MV-4-11 (cell line): ENCODE measurements at places on chromosomes 12 and 14.
A peak's percentile ranks its signal among the peaks of the same experiment; 100 is the strongest.

GRCh38 chr14:92463141-92463540, 50.4 kb upstream of the RIN3 start:
- DNase-seq = peak; percentile 16

DNA sequence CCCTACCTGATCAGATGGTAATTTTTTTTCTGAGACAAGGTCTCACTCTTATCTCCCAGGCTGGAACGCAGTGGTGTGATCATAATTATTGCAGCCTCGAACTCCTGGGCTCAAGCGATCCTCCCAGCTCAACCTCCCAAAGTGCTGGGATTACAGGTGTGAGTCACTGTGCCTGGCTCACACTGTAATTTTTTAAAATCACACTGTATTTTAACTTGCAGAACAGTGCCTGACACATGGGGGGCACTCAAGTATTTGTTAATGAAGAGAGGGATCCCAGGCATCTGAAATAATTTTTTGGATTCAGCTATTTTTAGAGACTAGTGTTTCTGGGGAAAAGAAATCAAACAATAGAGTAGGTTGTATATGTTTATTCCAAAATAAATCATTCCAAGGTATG, 21.7 kb downstream of the LIMA1 start:
- DNase-seq = no peak

- no peak for DNase-seq
Measured at GRCh38 chr14:20583142-20583541, 4.7 kb downstream of the RNASE11 start.

- no peak for DNase-seq
Measured at GRCh38 chr14:22505697-22506377, 83.2 kb downstream of the DAD1 start.

GRCh38 chr12:93089805-93090569, 160.9 kb upstream of the EEA1 start:
- peak; percentile 76 for DNase-seq

DNA sequence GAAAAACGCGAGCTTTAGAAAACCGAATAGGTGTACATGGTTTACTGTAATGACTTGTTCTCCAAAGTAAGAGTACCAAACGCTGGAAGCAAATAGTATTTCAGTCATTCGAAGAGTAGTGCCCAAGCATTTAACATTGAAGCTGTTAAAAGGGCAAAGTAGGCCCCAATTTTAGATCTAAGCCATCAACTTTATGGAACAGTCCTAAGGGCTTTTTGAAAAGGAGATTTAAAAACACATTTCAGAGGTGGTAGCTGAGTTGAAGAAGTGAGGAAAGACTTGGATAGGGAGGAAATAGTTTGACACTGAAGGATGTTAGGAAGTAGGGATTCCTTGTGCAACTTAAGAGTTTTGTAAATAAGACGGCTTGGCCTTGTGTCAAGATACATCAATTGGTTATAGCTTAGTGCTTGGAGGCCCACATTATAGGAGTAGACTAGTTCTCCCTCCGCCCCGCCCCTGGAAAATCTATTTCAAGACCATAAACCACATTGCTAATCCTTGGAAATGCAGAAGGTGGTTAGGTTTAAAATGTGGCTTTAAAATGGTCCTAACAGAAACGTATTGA, 783 bp upstream of the TUBA1B start:
- peak; percentile 82 for DNase-seq

DNA sequence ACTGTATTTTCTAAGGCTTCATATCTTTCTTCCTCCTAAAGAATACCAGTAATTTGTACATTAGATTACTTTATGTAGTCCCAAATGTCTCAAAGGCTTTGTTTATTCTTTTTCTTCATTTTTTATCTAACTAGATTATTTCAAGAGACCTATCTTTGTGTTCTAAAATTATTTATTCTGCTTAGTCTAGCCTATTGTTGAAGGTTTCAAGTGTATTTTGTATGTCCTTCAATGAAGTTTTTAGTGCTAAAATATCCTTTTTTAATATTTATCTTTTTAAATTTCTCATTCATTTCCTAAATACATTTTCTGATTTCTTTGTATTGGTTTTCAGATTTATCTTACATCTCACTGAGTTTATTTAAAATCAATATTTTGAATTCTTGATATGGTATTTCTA, 25.8 kb downstream of the OR4N5 start:
- DNase-seq = no peak

GRCh38 chr12:27982951-27983350, 10.4 kb upstream of the PTHLH start:
- DNase-seq = no peak

DNA sequence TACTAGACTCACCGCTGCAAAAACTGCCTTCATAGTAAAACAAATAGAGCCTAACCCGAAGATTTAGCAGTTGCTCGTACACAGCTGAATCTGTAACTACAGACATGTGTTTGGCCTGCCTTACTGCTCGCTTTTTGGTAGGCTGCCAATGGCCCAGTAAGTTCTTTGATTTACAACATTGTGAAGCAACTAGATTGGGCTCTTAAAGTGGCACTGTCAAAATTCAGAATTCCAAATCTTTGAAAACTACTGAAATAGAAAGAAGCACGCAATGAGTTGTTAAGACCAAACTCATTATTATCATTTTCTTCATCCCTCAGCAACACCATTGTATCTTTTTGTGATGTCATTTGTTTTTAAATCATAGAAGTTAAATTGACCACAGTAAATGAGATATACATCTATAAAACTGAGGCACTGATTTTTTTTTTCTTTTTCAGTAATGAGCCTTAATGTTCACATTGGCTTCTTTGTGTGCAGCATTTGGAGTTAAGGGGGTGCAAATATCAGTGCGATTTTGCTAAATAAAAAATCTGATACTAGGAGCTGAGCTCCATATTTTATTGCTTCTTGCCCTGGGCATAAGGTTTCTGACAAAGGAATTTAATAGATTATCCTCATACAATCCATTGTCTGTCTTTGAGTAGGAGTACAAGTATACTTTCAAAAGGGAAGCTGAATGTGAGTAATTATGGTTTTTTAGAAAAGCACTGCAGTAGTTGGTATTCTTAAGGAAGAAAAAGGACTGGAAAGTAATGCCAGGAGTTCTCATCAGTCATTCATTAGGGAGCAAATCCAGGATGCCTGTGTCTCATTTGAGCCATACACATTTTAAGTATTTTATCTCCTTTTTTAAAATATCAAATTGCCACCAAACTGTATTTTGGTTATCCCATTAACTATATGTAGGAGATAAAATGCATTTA, 138.5 kb downstream of the KICS2 start:
- no peak for DNase-seq

DNA sequence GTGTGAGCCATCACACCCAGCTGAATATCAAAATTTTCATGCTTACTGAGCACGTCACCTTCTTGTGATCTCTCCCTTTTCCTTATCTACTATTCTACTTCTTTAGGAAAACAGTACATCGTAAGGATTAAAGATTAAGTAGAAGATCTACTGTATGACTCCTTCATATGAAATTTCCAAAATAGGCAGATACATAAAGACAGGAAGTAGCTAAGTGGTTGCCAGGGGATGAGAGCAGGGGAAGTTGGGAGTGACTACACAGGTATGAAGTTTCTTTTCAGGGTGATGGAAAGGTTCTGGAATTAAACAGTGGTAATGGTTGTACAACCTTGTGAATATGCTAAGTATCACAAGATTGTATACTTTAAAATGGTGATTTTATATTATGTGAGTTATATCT, 36.5 kb upstream of the CERS5 start:
- DNase-seq = no peak

DNA sequence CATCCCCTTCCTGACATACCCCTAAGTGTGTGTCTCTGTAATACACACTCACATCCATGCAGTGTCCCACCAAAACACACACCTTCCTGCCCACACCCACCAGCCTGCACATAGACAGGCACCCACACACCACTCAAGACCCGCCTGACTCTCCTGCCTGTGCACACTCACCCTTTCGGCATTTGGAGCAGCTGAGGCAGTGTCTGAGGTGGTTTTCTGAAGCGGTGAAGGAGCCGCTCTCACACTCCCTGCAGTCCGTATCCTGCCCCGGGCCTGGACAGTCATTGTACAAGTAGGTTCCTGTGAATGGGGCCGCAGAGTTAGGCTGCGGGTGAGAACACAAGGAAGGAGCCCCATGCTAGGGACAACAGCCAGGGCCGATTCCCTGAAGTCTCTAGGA, 8.3 kb downstream of the TNFRSF1A start:
- DNase-seq = no peak

GRCh38 chr14:104903990-104904389, 20.7 kb upstream of the PLD4 start:
- no peak for DNase-seq

- no peak for DNase-seq
Measured at GRCh38 chr14:67734675-67735074, 33.0 kb downstream of the RDH12 start.

GRCh38 chr12:104671409-104672095, 214.8 kb downstream of the CHST11 start:
- DNase-seq = peak; percentile 96

DNA sequence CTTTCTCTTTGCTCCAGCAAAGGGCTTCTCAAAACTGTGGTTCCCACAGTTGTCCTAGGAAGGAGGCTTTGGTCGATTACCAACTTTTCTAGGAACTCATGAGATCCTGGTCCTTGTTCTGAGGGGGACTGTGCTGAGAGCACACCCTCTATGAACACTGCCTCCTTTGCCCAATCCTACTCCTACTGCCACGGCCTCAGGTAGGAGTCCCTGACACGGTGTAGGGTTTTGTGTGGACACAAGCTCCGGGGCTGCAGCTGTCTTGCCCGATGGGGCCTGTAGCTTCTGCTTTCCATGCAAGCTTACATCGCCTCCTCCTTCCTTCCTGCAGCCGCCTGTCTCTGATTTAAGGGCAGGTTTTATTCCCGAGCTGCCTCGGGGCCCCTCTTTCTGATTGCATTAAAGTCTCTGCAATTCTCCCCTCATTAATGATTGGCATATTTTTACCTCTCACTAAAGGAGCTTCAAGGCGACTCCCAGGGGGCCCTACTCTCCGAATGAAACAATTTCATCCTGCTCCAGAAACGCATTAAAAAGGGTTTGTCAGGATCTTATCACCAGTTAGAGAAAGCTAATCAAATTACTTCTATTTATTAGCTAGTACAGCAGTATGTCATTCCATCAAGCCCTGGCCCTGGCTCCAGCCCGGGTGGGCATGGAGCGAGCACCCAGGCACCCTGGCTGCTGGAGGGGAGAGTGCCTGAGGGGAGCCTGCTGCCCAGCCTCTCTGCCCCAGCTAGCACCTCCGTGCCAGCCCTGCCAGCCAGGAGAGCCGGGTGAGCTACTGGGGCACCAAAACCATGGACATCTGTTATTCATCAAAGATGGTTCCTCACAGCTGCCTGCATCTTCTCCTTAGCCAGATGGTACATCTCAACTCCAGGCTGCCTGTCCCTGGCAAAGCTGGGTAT, 38.0 kb upstream of the ESRRB start:
- DNase-seq = no peak

DNA sequence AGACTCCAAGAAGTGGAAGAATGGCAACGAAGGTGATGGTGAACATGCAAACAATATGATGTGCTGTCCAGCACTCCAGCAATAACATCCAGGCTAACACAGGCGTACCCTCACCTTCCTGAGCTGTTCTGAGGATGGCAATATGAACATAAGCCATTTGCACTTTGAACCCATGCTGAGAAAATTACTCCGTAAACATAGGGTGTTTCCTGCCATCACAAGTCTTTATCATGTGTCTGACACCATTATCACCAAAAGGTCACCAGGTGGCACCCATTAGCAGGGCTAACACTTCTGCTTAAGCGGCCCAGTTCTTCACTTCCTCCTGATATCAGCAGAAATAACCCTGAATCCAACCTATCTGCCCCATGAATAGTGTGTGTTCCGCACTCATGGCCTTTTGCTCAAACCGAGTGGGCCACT, 482.8 kb downstream of the MED13L start:
- DNase-seq = no peak

DNA sequence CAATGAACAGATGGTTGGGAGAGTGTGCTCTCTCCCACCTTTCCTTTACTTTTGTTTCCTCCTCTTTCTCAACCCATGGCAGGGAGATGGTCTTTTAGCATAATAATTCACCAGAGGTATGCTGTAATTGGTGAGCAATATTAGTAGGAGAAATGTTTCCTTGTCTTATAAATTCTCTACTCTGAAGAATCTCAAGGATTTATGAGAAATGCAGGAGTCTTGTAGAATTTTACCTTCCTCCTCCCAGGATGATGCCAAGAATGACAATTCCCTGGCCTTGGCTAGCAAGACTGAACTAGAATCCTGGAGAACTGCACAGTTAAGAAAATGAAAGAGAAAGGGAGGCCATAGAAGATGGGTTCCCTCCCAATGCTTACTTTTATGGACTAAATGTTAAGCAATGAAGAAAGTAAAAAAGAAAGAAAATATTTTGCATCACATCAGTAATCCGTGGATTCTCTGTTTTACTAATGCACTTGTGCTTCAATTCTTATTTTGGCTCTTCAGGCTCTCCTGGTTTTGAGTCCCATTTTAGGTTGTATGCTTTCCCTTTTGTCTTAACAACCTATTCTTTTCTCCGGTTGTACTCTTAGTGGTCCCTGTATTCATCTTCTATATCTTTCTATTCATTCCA, 192.9 kb upstream of the GARIN6 start:
- DNase-seq = no peak

DNA sequence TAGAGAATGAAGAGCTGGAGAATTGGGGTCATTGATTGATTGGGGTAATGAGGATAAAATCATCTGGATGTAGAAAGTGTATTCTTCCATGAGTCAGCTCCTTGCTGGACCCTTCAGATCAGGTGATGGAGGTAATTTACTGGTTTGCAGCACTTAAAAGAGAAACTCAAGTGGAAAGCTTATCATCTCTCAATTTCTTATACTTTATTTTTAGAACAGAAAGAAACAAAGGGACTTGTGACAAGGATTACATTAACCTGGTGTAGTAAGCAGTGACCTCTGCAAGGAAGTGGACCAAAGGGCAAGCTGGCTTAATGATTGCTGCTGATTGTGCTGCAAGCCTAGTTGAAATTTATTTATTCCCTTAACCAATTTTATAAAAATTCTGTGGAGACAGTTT, 405.0 kb downstream of the TRHDE start:
- DNase-seq = no peak

GRCh38 chr14:100048786-100049185, 16.4 kb upstream of the EVL start:
- no peak for DNase-seq

DNA sequence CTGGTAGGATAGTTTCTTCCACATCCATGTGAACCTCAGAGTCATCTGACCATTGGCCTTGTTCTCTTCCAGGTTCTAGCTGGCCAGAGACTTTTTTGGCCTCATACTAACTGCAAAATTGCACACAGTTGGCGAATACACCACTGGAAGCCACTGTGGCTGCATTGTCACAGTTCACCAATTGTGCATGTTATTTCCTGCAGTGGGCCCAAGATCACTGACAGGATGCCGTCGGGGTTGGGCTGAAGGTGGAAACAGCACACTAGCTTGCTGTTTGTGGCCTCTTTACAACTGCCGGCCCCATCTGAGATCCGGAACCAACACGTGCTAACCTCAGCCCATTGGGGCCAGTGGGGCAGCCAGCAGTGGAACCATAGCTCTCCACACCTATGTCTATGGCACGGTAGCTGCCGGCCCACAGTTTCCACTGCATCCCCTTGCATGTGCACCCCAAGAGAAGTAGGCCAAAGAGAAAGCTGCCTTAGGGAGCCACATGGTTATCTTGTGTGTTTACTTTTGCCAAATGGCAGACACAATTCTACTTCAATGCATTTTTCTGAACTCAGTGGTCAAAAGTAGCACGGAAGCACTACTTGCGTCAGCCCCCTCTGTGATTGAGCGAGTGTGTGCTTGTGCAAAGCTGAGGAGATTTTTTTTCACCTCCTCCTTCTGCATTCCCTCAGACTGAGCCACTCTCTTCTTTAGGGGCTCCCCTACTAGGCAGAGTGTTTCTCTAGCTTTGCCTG, 464.0 kb downstream of the RAD51B start:
- DNase-seq = no peak

- no peak for DNase-seq
Measured at GRCh38 chr12:89951694-89952060, 243.0 kb upstream of the ATP2B1 start.
